Central memory CD4-positive, alpha-beta T cell (primary cell): ENCODE measurements at places on chromosomes 4 and X.
A peak's percentile ranks its signal among the peaks of the same experiment; 100 is the strongest.

DNA sequence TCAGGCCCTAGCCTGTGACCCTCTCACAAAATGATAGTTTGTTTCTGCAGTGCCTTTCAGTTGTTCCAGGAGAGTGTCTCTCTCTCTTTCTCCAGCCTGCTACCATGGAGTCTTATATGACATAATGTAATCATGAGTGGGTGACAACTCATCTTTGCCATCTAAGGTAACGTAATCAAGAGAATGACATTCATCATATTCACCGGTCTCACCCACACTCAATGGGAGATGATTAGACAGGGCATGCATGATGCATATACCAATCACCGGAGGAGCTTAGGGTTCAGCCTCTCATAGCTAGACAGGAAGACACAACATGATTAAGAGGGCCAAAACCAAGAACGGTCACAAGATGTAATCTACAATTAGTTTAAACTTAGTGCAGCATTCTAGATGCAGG lies 97.1 kb upstream of the FAM9B start:
- DNase-seq = no peak

GRCh38 chr4:181858741-181859140 lies 384.5 kb upstream of the TENM3 start:
- no peak for DNase-seq

- no peak for DNase-seq
These were observed 164.2 kb upstream of the GPR101 start for GRCh38 chrX:137198040-137198439.

- DNase-seq = peak; percentile 33
These were observed 11.9 kb upstream of the ZNF157 start for GRCh38 chrX:47358387-47359065.

DNA sequence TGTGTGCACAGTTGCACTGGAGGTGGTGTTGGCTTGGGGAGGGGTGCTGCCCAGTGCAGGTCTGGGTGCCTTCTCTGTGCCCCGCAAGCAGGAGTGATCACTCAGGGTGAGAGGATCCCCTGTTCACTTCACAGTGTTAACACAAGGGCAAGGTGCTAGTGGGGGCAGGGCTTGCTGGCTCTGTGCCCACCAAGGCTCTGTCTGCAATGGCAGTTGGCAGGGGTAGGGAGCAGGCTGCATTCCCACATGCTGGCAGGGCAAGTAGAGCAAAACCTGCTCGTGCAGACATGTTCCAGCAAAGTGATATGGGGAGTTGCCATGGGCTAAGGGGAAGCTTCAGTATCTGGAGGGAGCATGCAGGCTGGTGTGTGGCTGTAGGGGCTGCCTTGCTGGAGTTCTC lies 428.0 kb downstream of the ZNF674 start:
- no peak for DNase-seq

- DNase-seq = peak; percentile 44
These were observed 26.4 kb upstream of the ARSJ start for GRCh38 chr4:114005569-114006442.

DNA sequence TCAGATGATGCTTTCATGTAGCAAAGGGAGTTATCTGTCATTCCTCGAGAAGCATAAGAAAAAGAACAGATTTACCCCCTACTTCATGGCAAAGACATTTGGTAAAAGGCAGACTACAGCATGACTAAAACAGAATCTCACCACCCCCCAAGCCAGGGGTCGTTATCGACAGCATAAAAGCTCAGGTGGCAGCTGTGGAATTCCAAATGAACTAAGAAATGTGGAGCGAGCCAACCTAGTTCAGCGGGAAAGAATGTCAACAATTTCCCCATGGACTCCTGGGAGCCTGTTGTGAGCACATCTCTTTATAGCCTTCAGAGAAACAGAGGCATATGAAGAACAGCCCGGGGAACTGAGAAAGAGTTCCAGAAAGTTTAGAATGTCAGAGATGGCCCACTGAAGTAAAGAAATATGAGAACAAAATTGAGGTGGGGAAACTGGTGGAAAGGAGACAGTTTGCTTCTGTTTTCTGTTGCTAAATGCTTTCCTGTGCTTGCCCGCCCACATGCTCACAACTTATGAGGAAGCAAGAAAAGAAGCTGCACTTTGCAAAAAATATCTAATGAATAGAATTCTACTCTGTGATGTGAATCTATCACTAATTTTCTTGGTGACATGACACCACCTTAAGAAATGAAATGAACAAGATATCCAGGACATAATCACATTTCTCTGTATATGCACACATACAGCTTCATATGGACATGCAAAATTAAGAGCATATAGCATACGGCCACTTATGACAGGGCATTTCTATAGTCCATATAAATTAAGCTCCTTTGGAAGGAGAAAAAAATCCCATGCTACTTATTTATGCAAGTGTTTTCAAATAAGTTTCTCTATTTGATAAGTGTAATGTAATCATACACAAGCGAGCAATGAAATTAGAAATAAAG lies 135.3 kb upstream of the MID1 start:
- no peak for DNase-seq

DNA sequence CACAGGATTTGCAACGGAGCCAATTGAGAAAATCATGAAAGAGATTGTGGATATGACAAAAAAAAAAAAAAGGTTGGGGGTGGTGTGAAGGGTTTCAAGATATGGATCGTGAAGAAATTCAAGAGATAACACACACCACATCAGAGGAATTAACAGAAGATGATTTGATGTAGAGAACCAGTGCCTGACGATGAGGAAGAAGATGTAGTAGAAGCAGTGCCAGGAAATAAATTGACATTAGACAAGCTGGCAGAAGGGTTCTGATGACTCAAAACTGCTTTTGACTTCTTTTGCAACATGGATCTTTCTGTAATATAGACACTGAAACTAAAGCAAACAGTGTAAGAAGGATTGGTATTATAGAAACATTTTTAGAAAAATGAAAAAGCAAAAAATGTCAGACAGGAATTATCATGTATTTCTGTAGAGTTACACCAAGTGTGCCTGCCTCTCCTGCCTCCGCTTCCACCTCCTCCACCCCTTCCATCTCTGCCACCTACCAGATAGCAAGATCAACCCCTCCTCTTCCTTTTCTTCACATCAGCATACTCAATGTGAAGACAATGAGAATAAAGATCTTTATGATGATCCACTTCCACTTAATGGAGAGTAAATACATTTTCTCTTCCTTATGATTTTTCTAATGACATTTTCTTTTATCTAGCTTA lies 127.5 kb upstream of the OTUD4 start:
- no peak for DNase-seq

DNA sequence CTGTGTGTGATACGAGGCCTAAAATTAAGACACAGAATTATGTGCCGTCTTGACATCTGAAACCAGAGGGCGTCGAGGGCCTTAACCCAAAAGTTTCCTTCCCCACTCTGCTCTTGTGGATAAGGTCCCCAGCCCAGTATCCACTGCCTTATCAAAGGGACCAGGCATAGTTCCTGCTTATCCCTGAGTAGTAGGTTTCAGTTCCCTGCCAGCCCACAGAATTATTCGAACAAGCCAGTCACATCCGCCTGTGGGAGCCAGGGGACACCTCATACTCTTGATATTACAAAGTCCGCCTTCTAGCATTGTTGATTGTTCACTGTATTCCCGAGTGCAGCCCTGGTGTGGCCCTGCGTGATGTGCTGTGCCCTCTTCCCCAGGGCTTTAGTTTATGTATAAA lies 5.4 kb upstream of the MMRN1 start:
- DNase-seq = no peak

GRCh38 chrX:45762699-45763647 lies 562.3 kb upstream of the DIPK2B start:
- DNase-seq = no peak

GRCh38 chrX:127459790-127460189 lies 592.4 kb downstream of the ACTRT1 start:
- no peak for DNase-seq

GRCh38 chr4:179509489-179509888 lies 2067.3 kb upstream of the AGA start:
- DNase-seq = no peak

DNA sequence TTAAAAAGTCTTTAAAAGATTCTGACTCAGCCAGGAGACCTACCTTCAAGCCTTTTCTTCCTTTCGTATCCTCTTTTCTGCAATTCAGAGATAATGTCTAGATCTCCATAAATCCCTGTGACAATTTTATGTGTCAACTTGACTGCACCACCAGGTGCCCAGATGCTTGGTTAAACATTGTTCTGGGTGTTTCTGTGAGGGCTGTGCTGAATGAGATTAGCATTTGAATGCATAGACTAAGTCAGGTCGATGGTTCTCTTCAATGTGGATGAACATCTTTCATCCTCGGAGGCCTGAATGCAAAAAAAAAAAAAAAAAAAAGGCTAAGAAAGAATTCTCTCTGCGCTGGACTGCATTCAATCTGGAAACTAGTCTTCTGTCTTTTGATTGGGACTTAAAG lies 1082.7 kb downstream of the NLGN4X start:
- DNase-seq = no peak

DNA sequence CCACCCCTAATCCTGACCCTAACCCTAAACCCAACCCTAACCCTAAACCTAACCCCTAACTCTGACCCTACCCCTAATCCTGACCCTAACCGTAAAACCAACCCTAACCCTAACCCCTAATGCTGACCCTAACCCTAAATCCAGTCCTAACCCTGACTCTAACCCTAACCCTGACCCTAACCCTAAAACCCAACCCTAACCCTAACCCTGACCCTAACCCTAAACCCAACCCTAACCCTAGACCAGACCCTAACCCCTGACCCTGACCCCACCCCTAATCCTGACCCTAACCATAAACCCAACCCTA lies 708 bp upstream of the PCGF3 start:
- DNase-seq = no peak

DNA sequence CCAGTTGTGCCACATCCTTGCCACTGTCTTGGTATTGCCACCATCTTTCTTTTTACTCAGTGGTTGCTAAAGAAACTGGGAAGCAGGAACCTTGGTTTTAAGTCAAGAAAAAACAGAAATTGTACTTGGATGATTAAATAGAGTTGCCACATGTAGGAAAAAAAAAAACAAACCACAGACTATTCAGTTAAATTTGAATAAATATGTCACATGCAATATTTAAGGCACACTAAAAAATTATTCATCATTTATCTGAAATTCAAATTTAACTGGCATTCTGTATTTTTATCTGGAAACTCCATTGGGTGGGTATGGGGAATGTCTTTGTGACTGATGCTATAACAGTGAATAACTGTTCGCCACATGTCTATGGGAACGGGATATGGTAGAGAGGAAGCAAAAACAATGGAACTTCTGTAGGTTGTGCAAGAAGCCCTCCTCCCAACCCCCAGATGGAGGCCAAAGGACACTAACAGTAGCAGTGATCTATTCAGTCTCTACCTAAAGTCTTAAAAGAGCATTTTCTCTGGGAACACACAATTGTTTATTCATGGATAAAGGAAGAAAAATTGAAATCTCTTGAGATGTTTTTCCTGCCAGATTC lies 57.0 kb upstream of the PLAC8 start:
- DNase-seq = no peak

GRCh38 chr4:147822128-147822527 lies 90.2 kb downstream of the ARHGAP10 start:
- no peak for DNase-seq

DNA sequence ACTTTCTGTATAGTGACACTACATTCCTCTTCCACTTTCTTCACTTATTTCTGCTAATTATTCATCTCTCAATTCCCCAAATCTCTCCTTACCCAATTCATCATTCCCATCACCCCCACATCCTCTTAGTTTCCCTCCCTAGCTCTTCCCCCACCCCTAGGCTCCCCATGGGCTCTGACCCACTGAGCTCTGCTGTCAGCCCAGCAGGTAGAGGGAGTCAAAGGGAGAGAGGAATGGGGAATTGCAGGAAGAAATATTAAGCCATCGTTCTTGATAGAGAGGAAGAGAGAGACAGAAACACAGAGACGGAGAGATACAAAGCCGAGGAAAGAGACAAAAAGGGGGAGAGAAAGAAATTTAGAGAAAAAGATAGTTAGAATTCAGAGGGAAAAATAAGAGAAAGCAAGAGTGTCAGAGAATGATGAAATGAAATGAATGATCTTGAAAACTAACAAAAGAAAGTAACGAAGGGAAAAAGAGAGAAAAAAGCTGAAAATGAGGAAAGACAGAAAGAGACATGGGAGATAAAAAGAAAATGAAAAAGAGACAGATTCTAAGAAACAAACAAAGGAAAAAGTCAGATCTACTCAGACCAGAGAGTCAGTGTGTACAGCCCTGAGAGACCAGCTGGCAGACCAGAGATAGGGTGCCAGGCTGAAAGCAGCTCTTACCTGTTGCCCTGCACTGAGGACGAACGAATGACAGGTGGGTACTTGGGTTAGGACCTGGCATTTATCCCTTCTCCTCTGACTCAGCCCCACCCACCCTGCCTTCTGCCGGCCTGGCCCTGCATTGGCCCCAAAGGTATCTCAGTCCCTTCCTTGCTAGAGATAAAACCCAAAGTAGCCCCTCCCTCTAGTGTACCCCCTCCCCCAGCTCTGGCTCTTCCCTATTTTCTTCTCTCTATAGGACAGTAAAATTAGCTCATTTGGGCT lies at the start of gene ALAS2:
Gene ALAS2, minus strand, starts transcription at position 707 of the 935 bp plus-strand sequence. CDS start 4,977 bp downstream, outside the sequence.
- DNase-seq = no peak
